ENCODE measurements at places on chromosomes 2 and 18. TPM values are rescaled to one million over a fixed set of nuclear protein-coding genes. Genes with fewer than 3 reads are reported as not detected.

- no peak for DNase-seq
Measured at GRCh38 chr2:162220368-162220767, 22.9 kb downstream of the FAP start.

GRCh38 chr2:128362889-128363228 is 44.2 kb upstream of the HS6ST1 start:
- DNase-seq = peak; percentile 64

- no peak for DNase-seq
Measured at GRCh38 chr2:71640489-71640888, 187.1 kb downstream of the DYSF start.

GRCh38 chr18:73728657-73729056 is 419.0 kb downstream of the FBXO15 start:
- DNase-seq = no peak

DNA sequence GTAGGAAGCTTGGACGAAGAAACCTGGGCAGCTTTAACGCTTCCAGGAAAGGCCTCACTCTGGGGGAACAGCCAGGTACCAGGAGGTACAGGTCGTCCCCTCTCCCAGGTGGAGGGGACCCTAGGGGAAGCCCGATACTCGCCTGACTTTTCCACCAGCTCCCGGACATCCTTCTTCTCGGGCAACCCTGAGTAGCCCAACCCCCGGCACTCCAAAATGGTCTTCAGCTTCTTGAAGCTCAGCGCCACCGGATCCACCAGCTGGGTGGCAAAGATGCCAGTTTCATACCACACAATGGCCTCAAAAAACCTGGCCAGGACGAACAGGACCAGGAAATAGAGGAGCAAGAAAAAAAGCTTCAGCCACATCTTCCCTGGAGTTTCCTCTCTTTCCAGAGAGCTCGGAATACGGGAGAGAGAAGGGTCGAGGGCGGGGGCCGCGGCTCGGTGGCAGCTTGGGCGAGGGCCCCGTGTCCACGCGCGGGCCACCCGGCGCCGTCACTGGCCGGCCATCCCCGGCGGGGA is 1.1 kb downstream of the RNF103 start:
- peak; percentile 76 for DNase-seq

- DNase-seq = no peak
Measured at GRCh38 chr2:138058427-138058826, 94.2 kb downstream of the HNMT start.

DNA sequence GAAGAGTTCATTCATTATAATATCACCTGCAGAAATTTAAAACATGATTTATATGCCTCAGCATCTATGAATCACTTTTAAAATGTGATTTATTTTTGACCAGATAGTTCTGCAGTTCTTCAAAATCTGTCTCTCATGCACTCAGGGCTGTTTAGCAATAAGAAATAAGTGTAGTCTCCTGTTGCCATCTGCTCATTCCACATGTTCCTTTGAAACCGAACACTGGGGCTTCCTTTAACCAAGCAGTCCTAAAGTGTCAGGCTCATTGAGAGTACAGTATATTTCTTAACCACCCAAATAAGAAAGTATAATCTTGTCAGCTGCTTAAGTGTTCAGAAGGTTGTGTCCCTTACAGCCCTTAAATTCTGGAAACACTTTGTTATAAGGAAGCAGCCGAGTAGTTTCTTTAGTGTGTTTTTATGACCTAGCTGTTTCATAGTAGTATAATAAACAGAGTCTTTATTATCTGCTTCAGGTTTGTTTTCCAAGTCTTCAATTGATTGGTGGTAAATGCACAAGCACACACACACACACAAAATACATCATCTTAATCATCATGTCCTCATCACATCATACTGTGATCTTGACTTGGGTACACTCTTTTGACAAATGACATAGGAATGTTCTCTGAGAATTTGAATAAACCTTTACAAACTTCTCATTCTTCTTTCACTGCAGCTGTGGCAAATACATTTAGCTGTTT is 10.4 kb downstream of the WDR7 start:
- DNase-seq = no peak

DNA sequence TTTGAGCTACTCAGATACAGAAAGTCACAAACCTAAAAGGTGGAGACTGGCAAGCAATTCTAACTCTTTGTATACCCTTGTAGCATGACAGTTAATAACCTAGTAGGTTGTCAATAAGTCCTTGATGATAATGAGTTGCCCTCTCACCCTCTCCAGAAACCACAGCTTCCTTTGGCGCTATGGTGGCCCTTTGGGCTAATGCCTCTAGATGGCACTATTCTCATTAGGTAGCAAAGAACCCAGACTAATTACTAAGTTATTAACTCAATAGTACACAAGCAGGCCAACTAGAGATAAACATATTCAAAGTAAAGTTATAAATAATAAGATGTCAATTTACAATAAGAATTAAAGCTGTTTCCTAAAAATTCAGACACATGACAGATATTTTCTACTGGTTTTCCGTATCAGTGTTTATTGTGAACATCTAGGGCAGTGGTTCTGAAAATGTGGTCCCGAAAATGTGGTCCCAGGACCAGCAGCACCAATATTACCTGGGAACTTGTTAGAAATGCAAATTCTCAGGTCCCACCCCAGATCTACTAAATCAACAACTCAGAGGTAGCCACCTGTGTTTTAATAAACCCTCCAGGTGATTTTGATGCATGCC is 41.1 kb downstream of the LDAH start:
- DNase-seq = no peak

ICA1L gene
- polyA plus RNA-seq = 1.3 TPM

ATG16L1 gene
- 18.2 TPM for polyA plus RNA-seq
